Frontal cortex (tissue), 4 donors: ENCODE measurements at places on chromosomes 3 and 15.

DNA sequence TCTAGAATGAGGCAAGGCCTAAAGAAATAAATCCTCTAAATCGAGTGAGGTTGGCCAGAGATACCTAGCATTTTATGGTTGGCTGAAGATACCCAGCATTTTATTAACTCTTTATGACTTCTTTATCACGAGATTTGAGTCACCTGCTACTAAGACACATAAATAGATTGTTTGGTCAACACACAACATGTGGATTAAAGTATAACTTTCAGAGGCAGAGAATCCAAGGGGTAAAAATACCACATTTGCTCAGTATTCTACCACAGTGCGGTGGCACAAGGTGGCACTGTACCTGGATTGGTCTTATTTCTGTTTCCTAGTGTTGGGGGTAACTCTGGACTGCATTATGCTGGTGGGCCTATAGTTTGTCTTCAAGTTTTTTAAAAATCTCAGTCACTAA, 27.0 kb upstream of the VILL start:
- no peak for DNase-seq

- no peak for DNase-seq
Measured at GRCh38 chr3:149843502-149843901, 30.5 kb downstream of the RNF13 start.

- DNase-seq = no peak
Measured at GRCh38 chr3:142808103-142808917, 80.6 kb downstream of the PCOLCE2 start.

- no peak for DNase-seq
Measured at GRCh38 chr3:158768361-158768787, 33.5 kb upstream of the MFSD1 start.

- no peak for DNase-seq
Measured at GRCh38 chr15:81117136-81117535, 16.9 kb upstream of the CFAP161 start.

- DNase-seq = no peak
Measured at GRCh38 chr3:48655606-48656005, 7.1 kb downstream of the CELSR3 start.
